MV-4-11 (cell line): ENCODE measurements at places on chromosomes 7 and 10.
A peak's percentile ranks its signal among the peaks of the same experiment; 100 is the strongest.

- DNase-seq, result no peak
These were observed 60.9 kb upstream of the LANCL2 start for GRCh38 chr7:55304018-55304762.

GRCh38 chr7:91945476-91945875, 4.8 kb downstream of the AKAP9 start:
- peak; percentile 38 for DNase-seq

DNA sequence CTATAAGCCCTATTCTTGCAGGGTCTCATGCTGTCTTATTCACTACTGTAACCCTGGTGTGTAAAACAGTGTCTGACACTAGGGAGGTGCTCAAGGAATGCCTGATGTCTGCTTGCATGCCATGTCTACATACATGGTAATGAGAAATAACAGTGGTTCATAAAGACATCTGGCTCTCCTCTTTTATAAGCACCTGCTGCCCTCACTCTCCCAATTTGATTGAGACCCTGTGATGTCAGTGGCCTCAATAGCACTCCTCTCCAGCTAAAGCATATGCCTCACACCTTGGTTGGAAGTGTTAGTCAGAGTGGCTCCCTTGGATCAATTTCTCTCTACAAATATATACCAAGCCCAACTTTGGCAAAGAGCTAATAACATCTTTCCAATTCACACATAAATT, 30.6 kb downstream of the ANK3 start:
- no peak for DNase-seq

DNA sequence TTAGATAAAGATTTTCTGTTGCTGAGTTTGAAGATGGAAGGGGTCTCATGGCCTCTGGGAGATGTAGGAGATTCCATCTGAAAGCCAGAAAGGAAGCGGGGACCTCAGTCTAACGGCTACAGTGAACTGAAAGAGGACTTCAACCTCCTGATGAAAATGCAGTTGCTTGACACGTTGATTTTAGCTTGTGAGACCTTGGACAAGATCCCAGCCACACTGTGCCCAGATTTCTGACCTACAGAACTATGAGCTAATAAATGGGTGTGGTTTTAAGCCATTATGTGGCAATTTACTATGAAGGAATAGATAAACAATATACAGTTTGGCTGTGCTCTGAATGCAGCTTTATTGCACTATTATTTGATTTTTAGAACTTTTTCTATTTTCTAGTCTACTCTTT, 342.3 kb upstream of the SEMA3D start:
- no peak for DNase-seq

DNA sequence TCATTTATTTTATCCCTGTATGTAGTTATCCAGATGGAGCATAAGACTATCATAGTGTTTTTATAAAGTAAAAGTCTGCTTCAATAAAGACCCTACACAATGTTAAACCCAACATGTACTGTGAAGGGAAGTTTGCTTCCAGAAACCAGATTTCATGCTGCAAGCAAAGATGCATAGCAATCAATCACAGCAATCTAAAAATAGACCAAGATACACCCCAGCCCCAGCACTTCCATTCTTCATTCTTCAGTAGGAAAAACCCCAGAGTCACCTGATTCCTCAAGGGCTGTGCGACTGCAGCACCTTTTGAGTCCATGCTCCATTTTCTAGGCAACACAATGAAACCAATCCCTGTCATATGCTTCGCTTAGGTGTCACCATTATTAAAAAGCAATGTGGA, 66.9 kb upstream of the PDE1C start:
- no peak for DNase-seq

- no peak for DNase-seq
These were observed 24.4 kb downstream of the C10orf90 start for GRCh38 chr10:126646110-126646509.
